NCI-H69 (cell line): ENCODE measurements at places on chromosomes 11 and 22.
A peak's percentile ranks its signal among the peaks of the same experiment; 100 is the strongest.

GRCh38 chr11:43983221-43983810 is 40.9 kb downstream of the C11orf96 start:
- no peak for DNase-seq

- DNase-seq, result peak; percentile 74
Measured at GRCh38 chr22:36853407-36854099, 7.3 kb upstream of the NCF4 start.

DNA sequence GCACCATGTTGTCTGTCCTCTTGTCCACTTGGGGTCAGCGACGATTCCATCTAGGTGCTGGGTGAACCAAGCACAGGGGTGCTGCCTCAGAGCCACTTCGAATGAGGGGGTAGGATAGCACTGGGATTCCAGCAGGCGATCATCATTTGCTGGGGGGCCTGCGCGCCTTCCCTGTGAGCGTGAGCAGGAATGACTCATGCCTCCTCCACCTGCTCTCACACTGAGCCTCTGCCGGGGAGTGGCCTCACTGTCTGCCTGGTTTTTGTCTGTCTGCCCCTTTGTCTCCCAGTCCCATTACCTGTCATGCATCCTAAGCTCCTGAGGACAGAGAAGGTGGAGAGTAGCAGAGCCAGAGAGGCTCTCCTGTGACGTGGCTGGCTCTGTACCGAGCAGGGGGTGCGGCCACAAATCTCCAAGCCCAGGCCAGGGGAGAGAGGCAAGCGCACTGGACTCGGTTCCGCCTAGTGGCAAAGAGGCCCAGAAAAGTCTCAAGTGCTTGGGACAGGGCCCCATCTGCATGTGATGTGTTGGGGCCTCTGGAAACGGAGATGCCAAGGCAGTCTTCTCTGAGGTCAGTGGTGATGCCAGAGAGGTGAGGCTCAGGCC is 30.8 kb downstream of the RSPH14 start:
- peak; percentile 95 for DNase-seq

DNA sequence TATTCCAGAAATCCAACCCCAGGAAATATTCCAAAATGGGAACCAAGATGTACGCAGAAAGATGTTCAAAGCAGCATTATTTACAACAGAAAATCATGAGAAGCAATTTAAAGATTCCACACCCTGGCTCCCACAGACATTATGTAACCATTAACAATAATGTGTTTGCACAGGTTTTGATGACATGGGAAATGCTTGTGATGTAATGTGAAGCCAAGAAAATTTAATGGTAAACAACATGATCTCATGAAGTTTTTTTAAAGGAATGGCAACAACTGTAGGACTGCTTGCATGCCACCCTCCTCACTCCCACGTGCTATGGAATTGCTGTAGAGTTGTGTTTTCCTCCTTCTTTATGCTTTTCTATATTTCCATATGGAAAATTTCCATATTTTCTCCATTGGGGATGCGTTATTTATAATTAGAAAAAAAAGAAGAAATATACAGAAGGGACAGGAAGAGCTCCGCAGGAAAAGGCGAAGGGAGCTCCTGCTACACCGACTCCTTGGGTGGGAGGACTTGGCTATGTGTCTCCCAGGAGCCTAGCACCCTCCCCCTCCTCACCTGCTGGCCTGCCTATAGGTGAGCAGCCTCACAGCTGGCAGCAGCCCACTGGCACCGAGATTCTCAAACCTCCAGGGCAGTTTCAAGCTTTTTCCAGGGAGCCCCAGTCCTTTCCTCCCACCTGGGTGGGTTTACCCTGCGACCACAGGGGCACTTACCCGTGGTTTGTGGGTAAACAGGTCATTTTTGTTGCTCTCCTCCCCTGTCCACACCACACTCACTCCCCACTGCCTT is 20.9 kb downstream of the LRFN4 start:
- DNase-seq, result peak; percentile 53

DNA sequence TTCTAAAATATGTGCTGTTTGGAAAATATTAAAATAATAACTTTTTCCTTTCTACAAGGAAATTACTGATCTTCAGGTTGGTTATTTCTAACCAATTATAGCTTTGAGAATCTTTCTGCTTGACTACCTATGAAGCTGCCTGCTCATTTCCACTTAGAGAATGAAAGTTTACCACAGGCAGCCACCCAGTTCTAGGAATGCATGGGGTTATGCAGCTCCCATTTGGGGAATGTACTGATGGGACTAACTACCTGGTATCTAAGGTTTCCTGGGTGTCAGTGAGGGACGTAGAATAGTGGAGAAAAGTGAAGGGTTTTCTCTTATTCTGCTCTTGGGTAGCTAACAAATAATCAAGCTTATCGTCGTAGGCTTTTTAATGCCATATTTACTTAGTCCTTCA is 73.4 kb downstream of the DEUP1 start:
- DNase-seq, result no peak

- DNase-seq, result no peak
Measured at GRCh38 chr11:727281-727701, 20.0 kb upstream of the TALDO1 start.

DNA sequence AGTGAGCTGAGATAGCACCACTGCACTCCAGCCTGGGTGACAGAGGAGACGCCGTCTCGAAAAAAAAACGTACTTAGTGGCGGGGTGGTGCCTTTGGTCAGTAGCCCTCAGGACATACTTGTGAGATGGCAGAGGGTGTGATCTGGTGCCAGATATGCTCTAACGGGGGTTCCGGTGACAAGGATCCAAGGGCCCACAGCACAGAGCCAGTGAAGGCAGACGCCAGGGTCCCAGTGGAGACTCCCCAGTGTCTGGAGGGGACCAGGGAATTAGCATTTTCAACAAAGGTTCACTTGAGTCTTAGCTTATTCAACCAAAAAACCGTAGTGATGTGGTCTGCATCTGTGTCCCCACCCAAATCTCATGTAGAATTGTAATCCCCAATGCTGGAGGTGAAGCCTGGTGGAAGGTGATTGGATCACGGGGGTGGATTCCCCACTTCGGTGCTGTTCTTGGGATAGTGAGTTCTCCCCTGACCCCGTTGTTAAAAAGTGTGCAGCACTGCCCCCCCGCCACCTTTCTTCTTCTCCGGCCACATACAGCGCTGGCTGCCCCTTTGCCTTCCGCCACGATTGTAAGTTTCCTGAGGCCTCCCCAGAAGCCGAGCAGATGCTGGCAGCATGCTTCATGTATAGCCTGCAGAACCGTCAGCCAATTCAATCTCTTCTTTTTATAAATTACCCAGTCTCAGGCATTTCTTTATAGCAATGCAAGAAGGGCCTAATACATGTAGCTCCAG is 26.6 kb upstream of the OSBPL5 start:
- DNase-seq, result no peak
